ENCODE measurements at places on chromosomes 7 and 10. TPM values are rescaled to one million over a fixed set of nuclear protein-coding genes. Genes with fewer than 3 reads are reported as not detected.

GNAT3 gene
- total RNA-seq, result not detected

COX19 gene
- 11.2 TPM for total RNA-seq

- peak; percentile 12 for DNase-seq
Measured at GRCh38 chr10:105585753-105586152, 944.7 kb downstream of the SORCS3 start.

GRCh38 chr7:43328785-43329380, 216.4 kb downstream of the HECW1 start:
- DNase-seq, result no peak

DNA sequence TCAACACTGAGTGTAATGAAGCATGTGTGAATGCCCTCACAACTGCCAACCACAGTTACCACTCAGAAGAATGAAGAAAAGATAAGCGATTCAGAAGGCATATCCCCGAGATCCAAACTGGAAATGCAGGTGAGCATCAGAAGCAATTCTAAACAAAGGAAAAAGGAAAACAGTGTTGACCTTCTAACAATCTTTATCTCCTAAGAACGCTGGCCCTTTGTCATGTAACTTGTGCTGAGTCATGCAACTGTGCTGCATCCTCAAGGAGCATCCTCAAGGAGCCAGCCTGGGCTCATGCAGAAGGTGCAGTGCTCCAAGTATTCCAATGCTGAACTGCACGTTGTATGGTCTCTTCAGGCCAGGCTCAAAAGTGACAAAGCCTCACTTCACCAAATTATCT, 30.6 kb downstream of the SEC61G start:
- no peak for DNase-seq

CYP2E1 gene
- total RNA-seq, result 0.17 TPM

EEPD1 gene
- total RNA-seq, result 2.0 TPM

GRCh38 chr7:149872419-149873073, 1.2 kb upstream of the ATP6V0E2 start:
- DNase-seq, result peak; percentile 63

GRCh38 chr7:93690021-93690420, 115.5 kb upstream of the CALCR start:
- DNase-seq, result no peak

DYNC1I1 gene
- 0.56 TPM for total RNA-seq

- no peak for DNase-seq
Measured at GRCh38 chr10:739403-739802, 49.9 kb upstream of the DIP2C start.

FAM13C gene
- total RNA-seq, result 4.5 TPM

DNA sequence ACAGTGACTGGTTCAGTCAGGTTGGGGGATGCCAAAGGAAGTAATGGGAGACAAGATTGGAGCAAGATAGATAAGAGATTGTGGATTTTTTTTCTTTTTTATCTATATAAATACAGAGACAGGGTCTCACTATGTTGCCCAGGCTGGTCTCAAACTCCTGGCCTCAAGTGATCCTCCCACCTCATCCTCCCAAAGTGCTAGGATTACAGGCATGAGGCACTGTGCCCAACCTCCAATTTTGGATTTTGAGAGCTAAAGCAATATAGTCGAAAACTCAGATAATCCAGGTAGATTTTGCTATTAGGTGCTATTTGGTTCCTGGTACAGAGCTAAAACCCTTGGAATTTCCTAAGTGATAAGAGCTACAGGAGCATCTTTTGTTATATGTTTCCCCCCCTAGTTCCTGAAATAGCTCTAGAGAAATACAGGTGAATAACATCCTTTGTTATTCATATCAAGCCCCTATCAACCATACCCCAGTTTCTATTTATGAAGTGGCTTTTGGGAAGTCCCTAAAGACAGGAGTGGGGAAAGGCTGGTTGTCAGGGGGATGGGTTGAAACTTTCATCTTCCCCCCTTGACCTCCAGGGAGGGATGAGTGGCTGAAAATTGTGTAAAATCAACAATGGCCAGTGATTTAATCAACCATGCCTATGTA, 151.2 kb downstream of the CFTR start:
- DNase-seq, result no peak

TAS2R5 gene
- total RNA-seq, result 3.5 TPM

ITPRID1 gene
- not detected for total RNA-seq

DNA sequence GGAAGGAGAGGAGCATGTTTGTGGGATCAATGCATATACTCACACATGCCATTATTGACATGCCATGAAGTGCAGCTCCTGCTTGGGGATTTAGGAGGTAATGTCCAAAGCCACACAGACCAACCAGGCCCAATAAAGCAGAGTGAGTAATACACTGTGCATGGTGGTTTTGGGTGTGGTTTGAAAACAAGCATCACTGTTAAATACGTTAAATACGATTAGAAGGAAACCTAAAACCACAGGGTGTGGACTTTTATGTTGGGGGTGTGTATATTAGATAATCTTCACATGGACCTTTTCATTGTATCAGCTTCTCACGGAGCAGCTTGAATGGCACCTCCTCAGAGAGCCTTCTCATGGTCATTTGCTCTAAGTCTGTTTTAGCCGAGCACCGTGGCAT, 10.4 kb upstream of the EIF3A start:
- DNase-seq, result peak; percentile 95

DNA sequence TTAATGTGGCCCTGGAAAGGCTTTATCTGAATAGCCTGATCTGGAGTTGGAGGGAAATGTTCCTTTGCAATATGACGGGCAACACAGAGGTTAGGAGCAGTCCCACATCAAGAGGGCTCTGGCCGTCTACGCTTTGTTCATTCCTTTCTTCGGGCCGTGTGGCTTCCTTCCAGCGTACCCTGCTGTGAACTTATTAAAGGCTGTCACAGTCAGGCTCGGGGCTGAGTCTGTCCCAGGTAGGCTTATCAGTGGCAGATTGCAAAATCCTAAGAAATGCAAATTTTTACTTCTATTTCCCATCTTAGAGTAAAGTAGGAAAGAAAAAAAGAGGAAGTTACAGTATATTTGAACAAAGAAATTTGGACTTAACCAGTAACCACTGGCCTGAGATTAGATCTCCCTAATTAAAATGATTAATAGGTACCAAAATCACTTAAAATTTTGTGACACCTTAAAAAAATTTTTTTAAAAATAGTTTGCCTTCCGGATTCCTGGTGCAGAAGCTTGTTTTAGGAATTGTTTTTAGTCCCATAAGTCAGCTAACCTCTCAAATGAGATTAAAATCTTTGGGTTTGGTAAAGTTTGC, 453.1 kb upstream of the MKI67 start:
- DNase-seq, result no peak

- DNase-seq, result no peak
Measured at GRCh38 chr10:87776328-87776727, 41.7 kb downstream of the ATAD1 start.

DNA sequence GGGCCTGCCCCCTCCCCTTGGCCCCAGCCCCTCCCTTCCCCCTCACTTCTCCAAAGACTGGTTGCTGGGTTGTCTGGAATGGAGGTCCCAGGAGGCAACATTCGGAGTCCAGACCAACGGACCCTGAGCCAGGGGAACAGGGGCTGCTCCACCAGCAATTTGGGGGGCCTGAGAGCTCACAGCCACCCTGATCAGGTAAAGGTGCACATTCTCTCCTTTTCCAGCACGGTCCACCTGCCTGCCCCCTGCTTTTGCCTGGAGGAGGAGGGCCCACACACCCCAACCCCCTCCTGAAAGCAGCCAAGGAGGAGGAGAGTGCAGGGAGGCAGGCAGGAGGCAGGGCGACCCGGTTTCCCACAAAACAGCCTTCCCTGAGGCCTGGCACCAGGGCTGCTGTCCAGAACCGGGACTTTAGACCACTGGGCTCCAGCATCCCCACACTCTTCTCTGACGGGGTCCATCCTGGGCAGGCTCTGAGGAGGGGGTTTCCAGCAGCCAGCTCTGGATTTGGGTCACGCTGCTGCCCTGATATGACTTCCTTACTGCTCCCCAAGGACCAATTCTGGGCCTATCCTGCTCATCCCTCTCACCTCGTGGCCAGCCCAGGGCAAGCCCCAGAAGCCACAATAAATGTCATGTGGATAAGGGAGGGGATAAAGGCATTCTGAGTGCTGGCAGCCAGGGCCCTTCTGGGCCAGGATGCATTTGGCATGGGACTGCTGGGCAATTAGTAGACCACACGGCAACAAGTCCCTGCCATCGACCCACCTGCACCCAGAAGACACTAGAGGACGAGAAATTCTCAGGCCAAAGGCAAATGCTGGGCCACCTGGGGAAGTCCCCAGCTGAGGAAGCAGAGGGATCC, 1.1 kb upstream of the CAMK2B start:
- no peak for DNase-seq

DRGX gene
- total RNA-seq, result not detected

DNA sequence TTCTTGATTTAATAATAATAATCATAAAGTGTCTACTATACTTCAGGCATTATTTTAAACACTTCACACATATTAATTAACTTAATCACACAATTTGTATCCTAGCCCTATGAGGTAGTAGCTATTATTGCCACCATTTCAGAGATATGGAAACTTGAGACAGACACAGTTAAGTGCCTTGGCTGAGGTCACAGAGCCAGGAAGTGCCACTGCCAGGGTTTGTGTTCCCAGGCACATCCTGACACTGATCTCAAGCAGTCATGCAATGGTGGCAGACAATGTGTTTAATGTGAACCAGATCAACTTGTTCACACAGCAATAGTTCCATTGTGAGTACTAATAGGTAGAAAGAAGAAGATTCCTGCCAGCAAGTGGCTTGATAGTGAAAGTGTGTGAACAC, 666.0 kb downstream of the SUGCT start:
- no peak for DNase-seq

GRCh38 chr7:71560354-71560995, 428.5 kb downstream of the GALNT17 start:
- DNase-seq, result no peak

GRCh38 chr7:93265220-93265619, 33.1 kb downstream of the VPS50 start:
- DNase-seq, result no peak

DNA sequence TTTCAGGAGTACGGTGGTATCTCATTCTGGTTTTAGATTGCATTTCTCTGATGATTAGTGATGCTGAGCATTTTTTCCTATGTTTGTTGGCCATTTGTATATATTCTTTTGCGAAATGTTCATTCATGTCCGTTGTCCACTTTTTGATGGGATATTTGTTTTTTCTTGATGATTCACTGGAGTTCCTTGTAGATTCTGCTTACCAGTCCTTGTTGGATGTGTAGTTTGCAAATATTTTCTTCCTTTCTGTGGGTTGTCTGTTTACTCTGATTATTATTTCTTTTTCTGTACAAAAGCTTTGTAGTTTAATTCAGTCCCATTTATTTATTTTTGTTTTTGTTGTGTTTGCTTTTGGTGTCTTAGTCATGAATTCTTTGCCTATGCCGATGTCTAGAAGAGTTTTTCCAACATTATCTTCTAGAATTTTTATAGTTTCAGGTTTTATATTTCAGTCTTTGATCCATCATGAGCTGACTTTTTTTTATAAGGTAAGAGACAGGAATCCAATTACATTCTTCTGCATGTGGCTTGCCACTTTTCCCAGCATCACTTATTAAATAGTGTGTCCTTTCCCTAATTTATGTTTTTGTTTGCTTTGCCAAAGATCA, 320.5 kb downstream of the MAGI2 start:
- no peak for DNase-seq

- no peak for DNase-seq
Measured at GRCh38 chr10:48554246-48554645, 50.6 kb downstream of the ARHGAP22 start.

- peak; percentile 64 for DNase-seq
Measured at GRCh38 chr10:113475381-113475807, 77.5 kb upstream of the HABP2 start.

PLXNA4 gene
- under 0.01 TPM for total RNA-seq

DNA sequence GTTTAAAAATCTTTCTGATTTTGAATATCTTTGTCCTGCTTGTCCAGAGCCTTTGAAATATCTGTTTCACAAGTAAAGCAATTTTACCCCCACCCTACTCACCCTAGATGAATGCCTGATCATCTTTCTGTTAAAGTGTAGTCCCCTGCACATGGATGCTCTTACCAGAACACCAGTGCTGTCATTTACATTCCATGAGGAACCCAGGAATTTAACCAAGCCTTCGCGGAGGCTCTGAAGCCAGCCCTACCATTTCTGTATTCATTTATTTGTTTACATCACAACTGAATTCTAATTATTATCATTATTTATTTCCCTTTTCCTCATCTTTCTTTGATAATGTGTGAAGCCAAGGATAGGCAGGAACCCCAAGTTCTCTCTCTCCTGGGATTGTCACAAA, 167.8 kb upstream of the MYO3A start:
- DNase-seq, result no peak

EMX2 gene
- not detected for total RNA-seq

- peak; percentile 42 for DNase-seq
Measured at GRCh38 chr7:42414028-42414427, 177.0 kb upstream of the GLI3 start.

ZNF777 gene
- 9.2 TPM for total RNA-seq

CALCR gene
- not detected for total RNA-seq

GRCh38 chr7:115106316-115106715, 184.4 kb downstream of the MDFIC start:
- no peak for DNase-seq

DNA sequence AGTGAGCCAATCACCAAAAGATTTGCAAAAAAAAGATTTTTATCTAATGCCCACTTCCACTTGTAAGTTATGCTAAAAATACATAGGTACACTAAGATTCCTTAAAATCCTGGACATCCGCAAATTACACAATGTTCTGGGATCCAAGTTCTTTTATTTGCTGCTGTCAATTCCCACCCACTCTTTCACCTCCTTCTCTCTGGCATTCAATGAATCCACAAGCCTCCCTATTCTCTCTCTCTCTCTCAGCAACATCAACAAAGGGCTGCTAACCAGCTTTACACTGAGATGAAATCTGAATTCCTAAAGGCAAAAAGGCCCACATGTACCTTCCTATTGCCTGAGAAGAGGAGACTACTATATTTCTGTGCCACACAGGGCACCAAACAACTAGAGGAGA, 99.9 kb downstream of the ARMH3 start:
- no peak for DNase-seq

GRIFIN gene
- not detected for total RNA-seq

PTPRZ1 gene
- 6.2 TPM for total RNA-seq

AKAP9 gene
- 42.7 TPM for total RNA-seq

SUN3 gene
- 0.45 TPM for total RNA-seq

ATOH7 gene
- total RNA-seq, result not detected

CPA2 gene
- total RNA-seq, result 0.38 TPM

DNA sequence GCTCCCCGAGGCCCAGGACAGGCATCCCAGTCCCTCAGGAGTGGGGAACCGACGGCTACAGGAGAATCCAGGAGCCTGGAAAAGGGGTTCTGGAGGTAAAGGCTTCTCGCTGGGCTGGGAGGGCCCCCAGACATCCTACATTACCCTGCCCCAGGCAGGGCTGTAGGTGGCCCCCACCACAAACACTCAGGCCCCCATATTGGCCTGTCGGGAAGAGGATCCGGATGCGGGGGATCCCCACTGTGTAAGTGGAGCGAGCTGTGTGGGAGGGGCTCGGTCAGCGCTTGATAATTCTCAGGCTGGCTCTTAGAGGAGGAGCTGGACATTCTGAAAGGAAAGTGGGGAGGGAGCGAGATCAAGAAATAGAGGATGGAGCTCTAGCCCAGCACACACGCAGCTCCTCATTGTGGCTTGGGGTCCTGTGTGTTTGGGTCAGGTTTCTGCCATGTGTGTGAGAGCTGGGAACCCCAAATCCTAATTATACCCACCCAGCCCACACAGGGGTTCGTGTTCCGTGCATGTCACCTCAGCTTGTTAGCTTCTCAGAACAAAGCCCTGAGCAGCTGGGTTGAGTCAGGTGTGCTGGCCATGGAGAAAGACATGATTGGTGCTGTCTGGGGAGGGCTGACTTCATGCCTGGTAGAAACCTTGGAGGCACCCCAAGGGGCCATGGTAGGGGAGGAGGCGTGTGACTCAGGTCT, 49.4 kb downstream of the ZNF467 start:
- no peak for DNase-seq

- DNase-seq, result no peak
Measured at GRCh38 chr7:55588379-55588699, 16.0 kb upstream of the VOPP1 start.

Measured in mammary epithelial cell (primary cell).